ENCODE measurements at places on chromosomes 7 and 10.

GRCh38 chr10:104706886-104707285 lies 65.8 kb downstream of the SORCS3 start:
- DNase-seq: no peak

- DNase-seq: no peak
These were observed 6.6 kb downstream of the DMBT1 start for GRCh38 chr10:122567056-122567660.

DNA sequence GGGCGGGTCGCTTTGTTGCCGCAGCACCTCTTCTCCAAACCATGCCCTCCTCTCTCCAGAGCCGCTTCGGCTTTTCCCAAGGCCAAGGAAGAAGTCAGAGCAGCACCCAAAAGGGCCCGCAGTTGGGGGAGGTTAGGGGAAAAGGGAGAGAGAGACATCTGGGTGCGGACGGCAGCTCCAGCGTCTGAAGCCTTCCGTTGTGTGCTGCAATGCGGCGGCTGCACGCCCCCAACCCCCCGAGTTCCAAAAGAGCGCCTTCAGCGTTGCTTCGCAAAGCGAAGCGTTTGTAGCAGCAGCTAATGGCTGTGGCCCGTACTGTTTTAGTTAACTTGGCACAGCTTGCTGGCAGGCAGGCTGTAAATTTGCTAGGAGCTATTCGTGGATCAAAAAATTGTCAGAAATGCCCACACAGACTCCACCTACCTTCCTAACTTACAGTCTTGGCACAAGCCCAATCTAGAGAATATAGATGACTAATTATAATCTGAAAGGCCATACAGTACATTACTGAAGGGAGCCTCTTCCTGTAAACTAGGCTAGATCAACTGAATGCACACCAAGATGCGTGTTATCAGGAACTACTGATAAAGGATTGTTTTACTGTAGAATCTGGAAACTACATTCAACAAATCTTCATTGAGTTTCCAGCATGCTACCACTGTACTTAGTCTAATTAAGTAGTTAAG lies 1.1 kb upstream of the KBTBD2 start:
- DNase-seq: peak; percentile 43

DNA sequence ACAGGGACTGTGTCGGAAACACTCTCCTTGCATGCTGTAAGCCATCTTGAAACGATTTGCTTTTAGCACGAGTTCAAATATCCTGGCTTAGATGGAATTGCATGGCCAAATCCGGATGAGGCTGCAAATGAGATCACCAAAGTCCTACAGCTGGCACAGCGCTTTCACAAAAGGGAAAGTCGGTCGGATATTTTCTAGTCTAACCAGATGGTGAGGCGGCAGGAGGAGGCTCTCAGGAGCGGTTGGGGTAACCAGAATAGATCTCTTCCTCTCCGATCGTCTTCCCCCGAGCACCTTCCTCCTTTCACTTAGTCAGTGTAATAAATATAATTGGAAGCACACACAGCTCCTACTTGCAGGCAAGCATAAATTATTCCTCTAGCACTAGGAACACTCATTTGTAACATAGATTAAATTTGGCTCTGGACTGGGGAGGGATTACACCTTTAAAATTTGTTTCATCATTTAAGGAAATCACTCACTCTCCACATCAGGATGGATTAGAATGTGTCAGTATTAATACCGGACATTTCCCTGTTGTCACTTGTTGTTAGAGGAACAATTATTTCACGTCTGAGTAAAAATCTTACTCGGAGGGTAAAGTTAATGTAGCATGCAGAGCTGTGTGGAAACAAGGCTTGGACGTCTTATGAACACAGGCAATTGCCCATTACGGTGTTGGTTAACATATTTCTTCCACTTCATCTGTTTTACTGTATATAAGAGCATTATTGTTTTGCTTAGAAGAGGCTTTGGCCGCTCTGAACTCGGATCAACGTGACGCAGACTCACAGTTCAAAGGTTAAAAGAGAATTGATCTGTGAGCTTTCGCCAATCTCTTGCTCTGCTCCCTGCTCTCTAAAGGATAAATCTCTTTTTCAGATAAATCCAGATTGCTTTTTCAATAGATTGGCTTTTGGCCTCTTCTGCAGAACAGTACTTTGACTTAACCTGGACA lies 857.9 kb downstream of the TYW1 start:
- DNase-seq: peak; percentile 75

- no peak for DNase-seq
These were observed 20.2 kb downstream of the TAS2R16 start for GRCh38 chr7:122975341-122975740.

GRCh38 chr10:2731940-2732339 lies 335.4 kb upstream of the PFKP start:
- DNase-seq: no peak

DNA sequence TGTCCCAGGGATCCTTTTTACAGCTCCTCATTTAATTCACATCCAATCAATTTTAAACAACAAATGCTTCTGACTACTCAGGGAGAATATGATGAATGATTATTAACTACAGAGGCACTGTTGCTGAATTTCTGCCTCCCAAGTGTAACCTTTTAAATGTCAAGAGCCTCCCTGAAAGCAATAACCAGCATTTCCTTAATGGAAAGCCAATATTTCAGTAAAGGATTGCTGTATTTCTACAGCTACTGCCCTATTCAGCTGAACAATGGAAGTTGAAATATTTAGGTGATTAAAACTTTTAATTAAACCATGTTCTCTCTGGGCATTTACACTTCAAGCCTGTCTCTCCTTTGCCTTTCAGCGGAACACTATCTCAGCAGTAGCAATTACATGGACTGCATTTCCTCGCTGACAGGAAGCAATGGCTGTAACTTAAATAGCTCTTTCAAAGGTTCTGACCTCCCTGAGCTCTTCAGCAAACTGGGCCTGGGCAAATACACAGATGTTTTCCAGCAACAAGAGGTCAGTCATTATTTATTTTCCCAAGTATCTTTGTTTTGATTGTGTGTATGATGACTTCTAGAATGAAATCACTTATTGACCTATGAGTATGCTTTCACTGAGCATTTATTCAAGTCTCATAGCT lies 304.7 kb downstream of the BICC1 start:
- DNase-seq: no peak

- DNase-seq: peak; percentile 85
These were observed 394.9 kb downstream of the DGKB start for GRCh38 chr7:14507617-14508016.

DNA sequence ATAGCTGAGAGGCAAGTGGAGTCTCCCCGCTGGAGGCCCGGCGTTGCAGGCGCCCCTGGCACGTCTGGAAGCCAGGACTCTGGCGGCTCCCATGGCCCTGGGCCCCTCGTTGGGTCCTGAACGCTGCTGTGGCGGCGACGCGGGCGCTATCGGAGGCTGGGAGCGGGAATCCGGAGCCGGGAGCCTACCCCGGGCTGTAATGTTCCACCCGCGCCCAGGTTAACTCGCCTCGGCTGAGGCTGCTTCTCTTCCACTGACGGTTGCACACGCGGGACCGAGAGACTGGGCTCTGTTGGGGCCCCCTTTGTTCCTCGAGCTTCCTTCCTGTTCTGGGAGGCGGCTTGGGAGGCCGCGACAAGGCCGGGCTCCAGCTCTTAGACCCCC lies 1.3 kb upstream of the HOXA5 start:
- no peak for DNase-seq

GRCh38 chr7:16586081-16586874 lies 59.3 kb downstream of the ANKMY2 start:
- no peak for DNase-seq

DNA sequence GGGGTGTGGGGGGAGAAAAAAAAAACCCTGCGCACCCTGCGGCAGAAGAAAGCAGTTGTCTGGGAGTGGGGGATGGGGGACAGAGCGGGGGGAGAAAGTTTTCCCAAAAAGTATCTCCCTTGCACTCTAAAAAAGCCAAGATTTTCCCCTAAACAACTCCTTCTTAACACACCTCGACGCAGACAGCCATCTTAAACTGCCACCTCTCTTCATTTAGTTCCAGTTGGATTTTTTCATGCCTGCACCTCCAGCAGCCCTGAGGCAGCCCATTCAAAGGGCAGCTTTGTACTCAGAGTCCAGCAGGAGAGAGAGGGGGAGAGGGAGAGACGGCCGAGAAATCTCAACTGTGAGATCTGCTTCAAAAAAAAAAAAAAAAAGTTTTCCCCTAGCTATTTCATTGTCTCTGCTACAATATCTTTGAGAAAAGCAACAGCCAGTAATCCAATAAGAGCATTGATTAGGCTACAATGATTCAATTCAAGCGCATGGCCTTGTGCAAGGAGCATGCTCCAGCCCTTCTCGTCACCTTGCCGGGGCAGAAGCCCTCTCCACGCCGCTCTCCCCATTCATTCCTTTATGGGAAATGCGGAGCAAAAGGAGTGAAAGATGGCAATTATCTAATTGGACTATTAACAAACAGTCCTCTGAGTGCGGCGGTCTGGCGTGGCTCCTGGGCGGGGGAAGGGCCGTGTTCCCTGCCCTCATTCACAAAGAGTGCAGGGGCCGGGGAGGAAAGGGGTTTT lies 939 bp upstream of the VAX1 start:
- no peak for DNase-seq

- DNase-seq: peak; percentile 86
These were observed 2.8 kb upstream of the AHCYL2 start for GRCh38 chr7:129222064-129222463.

DNA sequence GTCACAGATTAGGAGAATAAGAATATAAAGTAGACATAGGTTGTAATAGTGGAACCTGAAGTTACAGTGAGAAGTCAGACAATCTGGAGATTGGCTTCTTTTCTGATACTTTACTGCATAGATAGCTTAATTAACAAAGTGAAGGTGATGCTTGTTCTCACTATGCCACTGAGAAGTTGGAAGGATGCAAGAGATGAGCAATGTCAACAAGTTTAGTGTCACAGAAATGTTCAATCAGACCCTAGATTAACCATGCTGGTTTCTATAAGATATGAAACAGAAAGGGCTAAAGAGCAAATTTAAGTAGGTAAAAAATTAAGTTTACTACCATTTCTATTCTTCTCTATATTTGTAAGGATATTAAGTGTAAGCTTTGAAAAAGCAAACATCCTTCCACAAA lies 838.6 kb upstream of the SORCS1 start:
- DNase-seq: no peak

- no peak for DNase-seq
These were observed 260.7 kb downstream of the EXOC4 start for GRCh38 chr7:133513608-133514007.

DNA sequence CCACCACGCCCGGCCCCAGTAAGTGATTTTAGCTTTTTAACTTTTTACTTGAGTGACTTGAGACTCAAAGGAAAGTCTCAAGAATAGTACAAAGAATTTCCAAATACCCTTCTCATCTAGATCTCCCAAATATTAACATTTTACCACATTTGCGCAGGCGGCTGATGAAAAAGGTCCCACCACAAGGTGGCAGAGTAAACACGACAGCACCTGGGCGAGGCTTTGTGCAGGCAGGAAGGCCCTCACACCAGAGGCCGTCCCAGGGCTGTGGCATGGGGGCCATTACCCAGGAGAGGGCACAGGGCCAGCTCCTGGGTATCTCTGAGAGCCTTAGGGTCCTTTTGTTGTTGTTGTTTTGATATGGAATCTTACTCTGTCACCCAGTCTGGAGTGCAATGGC lies 50.0 kb upstream of the WIPI2 start:
- DNase-seq: no peak

GRCh38 chr7:5636446-5636835 lies 145.0 kb downstream of the RNF216 start:
- peak; percentile 76 for DNase-seq

DNA sequence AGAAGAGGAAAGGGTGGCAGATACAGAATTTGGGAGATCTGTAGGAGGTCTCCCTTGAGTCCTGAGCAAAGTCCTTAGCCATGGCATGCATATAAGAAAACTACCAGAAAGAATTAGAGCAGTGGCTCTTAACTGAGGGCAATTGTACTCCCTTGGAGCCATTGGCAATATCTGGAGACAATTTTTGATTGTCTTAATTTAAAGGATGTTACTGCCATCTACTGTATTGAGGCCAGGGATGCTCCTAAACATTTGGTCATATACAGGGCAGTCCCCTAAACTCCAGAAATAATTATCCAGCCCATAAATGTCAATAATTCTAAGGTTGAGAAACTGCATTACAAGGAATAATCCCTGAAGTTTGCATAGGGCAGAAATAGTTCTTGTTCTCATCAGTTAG lies 136.4 kb upstream of the ODAD2 start:
- DNase-seq: no peak

GRCh38 chr7:29647020-29647654 lies 83.5 kb downstream of the PRR15 start:
- no peak for DNase-seq

DNA sequence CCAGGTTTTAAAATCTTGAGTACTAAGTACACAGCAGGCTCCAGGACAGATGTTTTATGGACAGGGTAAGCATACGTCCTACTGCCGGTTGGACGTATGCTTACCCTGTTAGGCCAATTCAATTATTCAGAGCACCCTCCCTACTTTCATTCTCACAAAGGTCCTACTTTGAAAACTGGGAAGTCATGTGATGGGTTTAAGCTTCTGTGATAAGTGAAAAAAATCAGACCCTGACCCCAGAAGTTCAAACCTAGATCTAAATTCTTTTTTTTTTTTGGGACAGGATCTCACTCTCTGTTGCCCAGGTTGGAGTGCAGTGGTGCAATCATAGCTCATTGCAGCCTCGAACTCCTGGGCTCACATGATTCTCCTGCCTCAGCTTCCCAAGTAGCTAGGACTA lies 55.2 kb downstream of the HIPK2 start:
- no peak for DNase-seq
